ENCODE measurements at places on chromosomes 6 and 20.

GRCh38 chr6:165206798-165207197, 102.6 kb downstream of the C6orf118 start:
- H3K27me3 ChIP-seq: no peaks in the 10 kb centered on the region
- DNase-seq: no peak
- H3K4me1 ChIP-seq: no peaks in the 10 kb centered on the region

DNA sequence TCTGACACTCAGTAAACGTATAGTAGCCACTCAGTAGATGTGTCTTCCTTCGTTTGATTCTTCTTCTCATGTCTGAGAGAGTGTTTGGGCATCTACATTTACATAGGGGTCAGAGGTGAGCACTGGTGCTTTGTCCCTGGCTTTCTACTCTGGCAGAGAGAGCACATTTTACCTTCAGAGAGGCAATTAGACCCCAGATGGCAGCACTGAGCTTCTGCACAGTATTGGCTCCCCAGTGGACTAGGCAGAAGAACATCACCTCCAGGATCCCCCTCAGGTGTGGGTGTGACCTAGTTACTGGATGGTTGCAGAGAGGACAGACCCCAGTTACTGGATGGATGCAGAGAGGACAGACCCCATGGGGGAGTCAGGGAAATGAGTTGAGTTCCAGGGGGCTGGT, 327.2 kb downstream of the DHX35 start:
- H3K27ac ChIP-seq: no peak overlapping the region
- H3K27me3 ChIP-seq: no peaks in the 10 kb centered on the region
- DNase-seq: peak; percentile 69

DNA sequence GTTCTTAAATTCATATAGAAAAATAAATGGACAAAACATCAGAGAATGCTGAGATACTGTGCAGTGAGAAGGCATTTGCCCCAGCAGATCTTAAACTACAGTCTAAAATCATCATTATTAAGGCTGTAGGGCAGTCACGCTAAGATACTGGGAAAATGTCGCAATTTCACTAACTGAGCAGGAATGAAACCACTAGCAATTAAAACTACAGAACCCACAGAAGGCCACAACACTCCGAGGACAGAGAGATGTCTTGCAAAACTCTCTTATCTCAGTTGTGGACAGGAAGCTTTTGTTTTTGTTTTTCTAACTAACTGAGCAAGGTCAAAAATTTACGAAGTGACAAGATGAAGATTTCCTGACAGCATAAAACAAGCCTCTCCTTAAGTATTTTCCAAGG, 18.2 kb downstream of the GNAS-AS1 start:
- no peaks in the 10 kb centered on the region for H3K36me3 ChIP-seq
- no peak for DNase-seq
- no peak overlapping the region for H3K4me3 ChIP-seq
- no peaks in the 10 kb centered on the region for H3K27me3 ChIP-seq
- no peaks in the 10 kb centered on the region for H3K4me1 ChIP-seq

DNA sequence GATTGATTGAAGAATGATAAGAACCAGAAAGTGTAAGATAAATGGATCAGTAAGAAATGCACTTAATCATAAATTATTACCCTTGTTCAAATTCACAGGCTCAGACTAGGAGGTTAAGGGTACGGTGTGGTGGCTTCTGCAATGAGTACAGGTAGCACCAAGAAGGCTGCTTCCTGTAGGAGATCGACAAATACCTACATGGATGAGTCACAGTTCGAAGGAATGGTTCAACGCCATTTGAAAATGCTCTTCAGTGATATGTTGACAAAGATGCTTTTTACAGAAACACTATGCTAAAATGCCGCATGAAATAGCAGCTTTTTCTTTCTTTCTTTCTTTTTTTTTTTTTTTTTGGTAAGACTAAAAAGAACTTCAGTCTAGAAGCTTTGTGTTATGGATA, 116.2 kb downstream of the DTNBP1 start:
- H3K4me1 ChIP-seq: no peaks in the 10 kb centered on the region
- H3K36me3 ChIP-seq: no peaks in the 10 kb centered on the region
- H3K27ac ChIP-seq: no peak overlapping the region
- peak; percentile 71 for DNase-seq
- H3K4me3 ChIP-seq: no peak overlapping the region

DNA sequence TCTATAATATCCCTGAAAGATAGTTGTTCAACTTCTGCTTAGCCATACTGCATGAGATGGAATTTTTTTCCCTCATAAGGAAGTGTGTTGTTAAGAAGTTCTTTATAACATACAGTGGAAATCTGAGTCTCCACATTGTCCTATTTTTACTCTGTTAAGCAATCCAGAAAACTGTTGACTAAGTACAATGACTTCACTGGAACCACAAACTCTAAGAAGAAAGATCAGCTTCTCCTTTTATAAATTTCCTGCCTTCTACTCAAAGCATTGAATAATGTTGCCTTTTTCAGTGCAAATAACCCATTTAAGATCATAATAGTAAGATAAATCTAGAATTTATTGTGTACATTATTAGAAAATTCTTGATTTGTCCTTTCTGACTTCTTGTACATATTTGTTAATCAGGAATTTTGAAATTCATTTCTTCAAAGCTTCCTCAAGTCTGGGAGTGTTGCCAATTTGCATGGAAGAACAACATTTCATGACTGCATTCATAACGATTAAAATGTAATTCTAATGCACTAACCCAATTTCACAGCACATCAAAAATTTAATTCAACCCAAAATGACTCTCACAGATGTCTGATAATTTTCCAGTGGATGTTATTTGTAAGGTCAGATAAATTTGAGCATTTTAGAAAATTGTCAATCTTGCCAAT, 45.6 kb upstream of the ANKEF1 start:
- no peaks in the 10 kb centered on the region for H3K4me1 ChIP-seq
- no peaks in the 10 kb centered on the region for H3K27me3 ChIP-seq
- no peak for DNase-seq
- no peak overlapping the region for H3K27ac ChIP-seq

DNA sequence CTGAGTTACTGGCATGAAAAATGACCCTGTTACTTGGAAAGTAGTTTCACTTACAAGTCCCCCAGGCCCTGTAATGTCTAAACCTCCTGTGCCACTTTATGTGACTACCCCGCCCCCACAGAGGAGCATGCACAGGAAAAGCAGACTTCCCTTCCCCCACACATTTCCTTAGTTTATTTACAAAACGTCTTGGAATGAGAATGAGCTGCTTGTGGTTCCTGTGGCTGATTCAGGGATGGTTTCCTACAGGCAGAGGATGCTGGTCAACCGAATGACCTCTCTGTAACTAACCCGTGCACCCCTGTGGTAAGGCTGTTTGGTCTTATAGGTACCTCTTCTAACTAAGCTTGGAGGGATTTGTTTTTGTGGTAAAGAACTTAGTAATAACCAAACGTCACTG, 28.5 kb downstream of the RSPO3 start:
- peak; percentile 72 for DNase-seq
- no peaks in the 10 kb centered on the region for H3K36me3 ChIP-seq
- H3K4me1 ChIP-seq: no peaks in the 10 kb centered on the region
- no peak overlapping the region for H3K4me3 ChIP-seq

DNA sequence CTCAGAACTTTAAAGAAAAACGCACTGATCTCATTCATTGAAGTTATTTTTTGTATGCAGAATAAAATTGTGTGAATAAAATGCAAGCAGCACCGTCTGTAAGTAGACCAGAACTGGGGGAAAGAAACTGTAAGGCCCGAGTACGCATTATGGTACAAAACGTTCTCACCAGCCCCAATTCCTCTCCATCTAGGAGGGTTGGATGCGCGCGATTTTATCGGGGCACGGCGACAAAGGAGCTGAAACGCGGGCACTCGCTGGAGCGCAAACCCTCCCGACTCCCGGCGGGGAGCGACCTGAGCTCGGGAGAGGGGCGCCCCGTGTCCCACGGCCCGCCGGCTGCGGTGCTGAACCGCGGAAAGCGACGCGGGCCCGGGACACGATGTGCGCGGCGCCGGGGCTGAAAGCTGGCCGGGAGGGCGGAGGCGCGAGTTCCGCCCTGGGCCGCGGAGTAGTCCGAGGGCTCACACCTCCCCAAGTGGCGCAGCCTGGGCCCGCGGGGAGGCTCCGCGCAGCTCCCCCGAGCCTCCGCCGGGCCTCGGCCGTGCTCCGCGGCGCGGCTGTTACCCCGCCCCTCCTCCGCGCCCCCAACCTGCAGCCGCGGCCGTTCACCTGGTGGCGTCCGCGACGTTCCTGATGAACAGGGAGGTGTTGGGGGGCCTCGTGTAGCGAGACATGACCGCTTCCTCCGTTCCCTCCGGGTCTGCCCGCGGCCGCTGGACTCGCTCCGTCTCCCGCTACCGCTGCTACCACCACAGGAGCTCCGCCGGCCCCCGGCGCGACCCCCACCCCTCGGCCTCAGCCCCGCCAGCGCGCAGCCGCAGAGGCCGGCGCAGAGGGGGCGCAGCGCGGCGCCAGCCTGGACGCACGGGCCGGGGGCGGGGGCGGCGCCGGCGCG, at the start of gene SRSF12:
TSS of gene SRSF12 (minus strand) at position 861 of the 898 bp plus-strand sequence. CDS start at position 677, 184 bp downstream.
- no peaks in the 10 kb centered on the region for H3K4me1 ChIP-seq
- no peak within 1 kb of the TSS for H3K27ac ChIP-seq
- H3K36me3 ChIP-seq: no peaks in the 10 kb centered on the region
- peak; percentile 53 for DNase-seq
- H3K4me3 ChIP-seq: peak within 1 kb of the TSS; percentile 60

DNA sequence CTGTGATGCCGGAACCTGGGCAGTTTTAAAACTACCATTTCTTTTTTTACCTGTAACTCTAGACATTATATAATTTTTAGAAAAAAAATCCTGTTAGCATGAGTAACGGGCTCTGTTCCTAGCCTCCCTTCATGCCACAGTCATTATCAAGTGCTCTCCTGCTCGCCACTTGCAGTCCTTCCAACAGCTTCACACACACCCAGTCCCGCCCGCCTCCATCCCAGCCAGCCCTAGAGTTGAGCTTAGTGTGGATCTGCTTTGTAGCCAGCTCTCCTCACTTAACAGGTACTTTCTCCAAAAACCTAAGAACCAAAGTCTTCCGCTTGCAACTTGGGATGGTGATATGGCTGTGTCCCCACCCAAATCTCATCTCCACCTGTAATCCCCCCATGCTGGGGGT, 51.5 kb downstream of the EZR start:
- no peak overlapping the region for H3K4me3 ChIP-seq
- H3K27ac ChIP-seq: no peak overlapping the region
- H3K4me1 ChIP-seq: peaks cover under 1% of the 10 kb centered on the region

DNA sequence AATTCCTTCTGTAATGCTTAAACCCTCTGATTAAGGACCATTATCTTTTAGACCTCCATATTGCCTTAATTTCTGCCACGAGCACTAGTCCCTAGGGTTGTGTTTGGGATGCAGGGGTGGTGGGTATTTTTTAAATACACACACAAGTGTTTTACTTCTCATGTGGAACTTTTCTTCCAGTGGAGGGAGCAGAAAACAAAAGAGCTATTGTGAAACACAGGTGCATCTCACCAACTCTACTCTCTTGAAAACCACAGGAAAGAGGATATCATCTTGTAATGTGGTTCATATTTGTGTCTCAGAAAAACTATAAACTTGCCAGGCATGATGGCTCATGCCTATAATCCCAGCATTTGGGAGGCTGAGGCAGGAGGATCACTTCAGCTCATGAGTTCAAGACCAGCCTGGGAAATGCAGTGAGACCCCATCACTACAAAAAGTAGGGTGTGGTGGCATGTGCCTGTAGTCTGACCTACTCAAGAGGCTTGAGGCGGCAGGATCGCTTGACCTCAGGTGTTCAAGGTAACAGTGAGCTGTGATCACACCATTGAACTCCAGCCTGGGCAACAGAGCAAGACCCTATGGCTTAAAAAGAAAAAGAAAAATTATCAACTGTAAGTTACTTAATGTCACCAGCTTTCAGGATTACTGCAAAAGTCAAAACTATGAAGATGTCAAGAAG, 37.3 kb downstream of the MRS2 start:
- no peaks in the 10 kb centered on the region for H3K36me3 ChIP-seq
- no peak for DNase-seq
- H3K4me1 ChIP-seq: no peaks in the 10 kb centered on the region

DNA sequence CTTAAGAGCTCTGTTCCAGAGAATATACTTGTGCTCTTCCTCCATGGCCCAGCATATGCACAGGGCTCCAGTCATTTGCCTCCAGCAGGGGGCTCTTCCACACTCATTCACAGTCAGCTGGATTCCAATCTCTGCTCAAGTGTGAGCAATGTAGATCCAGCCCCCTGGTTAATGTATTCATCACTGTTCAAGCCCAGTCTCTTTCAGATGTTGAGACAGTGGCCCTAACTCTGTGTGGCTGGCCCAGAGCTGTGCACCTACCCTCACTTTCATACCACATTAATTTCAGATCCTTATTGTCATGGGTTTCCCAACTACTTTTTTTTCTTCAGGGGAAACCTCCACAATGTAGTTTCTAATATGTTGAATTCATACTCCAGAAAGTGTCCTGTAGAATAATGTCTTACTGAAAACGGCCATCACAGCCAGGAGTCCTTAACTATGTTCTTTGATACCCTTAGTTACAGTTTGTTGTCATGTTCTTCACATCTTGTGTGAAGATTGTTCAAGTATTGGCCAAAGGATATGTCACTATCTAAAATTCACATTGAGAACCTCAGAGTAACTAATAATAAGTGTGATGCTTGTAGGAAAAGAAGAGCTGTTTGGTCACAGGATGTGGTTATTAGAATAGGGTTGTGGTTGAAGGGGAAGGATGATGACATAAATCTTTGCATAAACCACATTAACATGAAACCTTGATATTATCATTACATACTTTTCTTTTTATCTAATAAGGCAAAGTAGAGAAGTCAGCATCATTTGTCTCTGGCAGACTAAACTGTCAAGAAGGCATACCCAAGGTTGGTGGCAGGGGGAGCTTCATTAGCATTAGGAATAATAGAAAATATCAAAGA, 14.4 kb upstream of the HLA-DQA1 start:
- H3K4me1 ChIP-seq: no peaks in the 10 kb centered on the region
- H3K36me3 ChIP-seq: no peaks in the 10 kb centered on the region
- DNase-seq: peak; percentile 78
- no peak overlapping the region for H3K4me3 ChIP-seq

- no peak overlapping the region for H3K27ac ChIP-seq
- DNase-seq: no peak
- H3K36me3 ChIP-seq: no peaks in the 10 kb centered on the region
- H3K4me3 ChIP-seq: no peak overlapping the region
Observed at GRCh38 chr6:36715469-36715868, 17.8 kb downstream of the RAB44 start.

- no peak overlapping the region for H3K27ac ChIP-seq
- H3K36me3 ChIP-seq: no peaks in the 10 kb centered on the region
- H3K27me3 ChIP-seq: no peaks in the 10 kb centered on the region
- H3K4me1 ChIP-seq: no peaks in the 10 kb centered on the region
Observed at GRCh38 chr6:140979642-140980091, 1153.1 kb upstream of the GJE1 start.

- DNase-seq: peak; percentile 87
- no peaks in the 10 kb centered on the region for H3K36me3 ChIP-seq
- no peaks in the 10 kb centered on the region for H3K27me3 ChIP-seq
Observed at GRCh38 chr20:10280018-10280908, 61.6 kb downstream of the SNAP25 start.

Measured in mesendoderm (in vitro differentiated cells).